Activated T-helper 1 cell treated with Interleukin-2 at 50 U/mL for 16 hours (primary cell): ENCODE measurements at places on chromosomes 1 and 21.

GRCh38 chr1:179121159-179121938 lies 39.5 kb downstream of the TOR3A start:
- DNase-seq: no peak

GRCh38 chr1:85607126-85607920 lies 26.8 kb downstream of the CCN1 start:
- DNase-seq: no peak

- DNase-seq: no peak
Observed at GRCh38 chr1:234489007-234489697, 10.2 kb upstream of the TARBP1 start.

GRCh38 chr1:18783705-18784481 lies 75.6 kb downstream of the TAS1R2 start:
- DNase-seq: no peak

- no peak for DNase-seq
Observed at GRCh38 chr1:75132242-75132811, 1.9 kb upstream of the LHX8 start.

DNA sequence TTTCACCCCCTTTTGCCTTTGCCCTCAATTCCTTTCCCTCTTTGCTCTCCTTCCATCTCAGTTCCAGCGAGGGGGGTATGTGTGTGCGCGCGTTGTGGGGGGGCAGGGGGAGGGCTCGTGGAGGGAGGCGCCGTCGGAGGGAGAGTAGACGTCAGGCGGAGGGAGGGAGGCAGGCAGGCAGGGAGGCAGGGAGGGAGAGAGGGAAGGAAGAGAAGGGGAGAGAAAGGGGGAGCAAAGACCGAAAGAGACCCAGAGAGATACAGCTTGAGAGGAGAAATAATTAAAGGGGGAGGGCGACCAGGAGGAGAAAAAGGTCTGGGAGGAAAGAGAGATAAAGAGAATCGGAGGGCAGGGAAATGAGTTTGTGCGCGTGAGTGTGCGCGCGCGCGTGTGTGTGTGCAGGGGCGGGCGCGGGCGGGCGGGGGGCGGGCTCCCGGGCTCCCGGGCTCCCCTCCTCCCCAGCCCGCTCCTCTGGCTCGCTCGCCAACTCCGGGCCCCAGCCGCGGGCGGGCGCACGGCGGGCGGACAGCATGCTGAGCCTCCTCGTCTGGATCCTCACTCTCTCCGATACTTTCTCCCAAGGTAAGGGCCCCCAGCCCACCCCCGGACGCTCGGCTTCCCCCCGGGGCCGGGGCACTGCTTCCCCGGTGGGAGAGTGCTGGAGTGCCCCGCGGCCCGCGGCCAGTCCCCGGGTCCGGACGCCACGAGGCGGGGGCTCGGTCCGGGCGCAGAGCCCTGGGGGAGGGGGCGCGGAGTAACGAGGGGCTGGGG lies at the start of gene KIRREL1:
KIRREL1 (plus strand) TSS at position 499 of the 771 bp plus-strand sequence; CDS start at position 531, 32 bp downstream.
- DNase-seq: no peak

DNA sequence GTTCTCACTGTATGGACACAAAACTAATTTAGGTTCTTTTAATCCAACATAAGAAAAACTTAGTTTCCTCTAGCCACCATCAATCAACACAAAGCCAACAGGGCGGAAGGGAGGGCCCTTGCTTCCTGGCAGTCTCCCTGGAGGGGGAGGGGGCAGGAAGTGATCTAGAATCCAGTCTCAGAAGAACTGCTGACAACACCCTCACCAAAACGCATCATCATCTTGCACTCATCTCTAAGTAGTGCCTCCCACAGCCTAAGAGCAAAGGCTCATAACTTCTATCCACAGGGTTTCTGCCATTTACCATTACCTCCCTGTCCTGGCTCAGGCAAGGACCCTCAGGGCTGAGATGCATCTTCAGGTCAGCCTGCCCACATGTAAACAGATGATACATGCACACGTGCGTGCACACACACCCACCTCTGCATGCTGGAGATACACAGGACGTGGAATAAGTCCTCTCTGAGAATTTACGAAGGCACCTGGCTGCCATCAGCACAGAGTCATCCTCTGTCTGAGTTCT lies 20.5 kb downstream of the HIVEP3 start:
- DNase-seq: peak; percentile 59
